ENCODE measurements at places on chromosomes 6 and 20.

DNA sequence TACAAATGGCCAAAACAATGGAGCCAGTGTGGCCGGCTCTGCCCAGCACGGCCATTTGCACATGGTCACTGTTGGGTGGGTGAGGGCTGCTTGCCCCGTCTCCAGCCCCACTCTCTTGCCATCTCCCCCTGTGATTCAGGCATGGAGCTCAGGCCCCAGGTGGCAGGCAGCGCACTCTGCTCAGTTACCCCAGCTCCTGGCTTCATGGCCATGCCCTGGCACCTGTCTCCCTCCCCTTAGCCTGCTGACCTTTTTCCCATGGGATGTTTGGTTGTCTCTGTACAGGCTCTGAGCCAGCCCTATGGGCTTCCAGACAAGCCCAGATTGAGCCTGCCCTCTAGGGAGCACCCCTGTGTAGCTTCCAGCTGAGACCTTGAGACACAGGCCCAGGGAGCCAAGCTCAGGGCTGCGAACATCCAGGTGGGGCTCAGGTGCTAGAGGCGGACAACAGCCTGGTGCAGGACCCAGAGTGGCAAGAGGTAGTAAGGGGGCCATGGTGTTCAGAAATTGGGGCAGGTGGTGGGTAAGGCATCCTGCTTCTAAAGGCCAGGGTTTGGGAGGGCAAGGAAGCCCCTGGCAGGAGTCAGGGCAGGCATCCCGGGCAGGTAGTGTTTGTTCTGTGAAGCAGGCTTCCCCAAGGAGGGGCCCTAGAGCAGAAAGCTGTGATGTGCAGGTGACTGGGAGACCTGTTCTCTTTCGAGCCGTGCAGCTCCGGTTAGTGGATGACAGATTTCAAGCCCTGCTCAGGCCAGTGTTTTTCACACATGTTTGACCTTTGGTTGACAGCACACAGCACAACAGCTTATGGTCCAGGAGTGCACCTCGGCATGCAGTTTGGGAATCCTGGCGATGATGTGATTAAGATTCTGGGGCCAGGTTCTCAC lies 17.7 kb downstream of the SYNJ2 start:
- DNase-seq = no peak

GRCh38 chr6:100370265-100370664 lies 94.5 kb downstream of the SIM1 start:
- DNase-seq = no peak

DNA sequence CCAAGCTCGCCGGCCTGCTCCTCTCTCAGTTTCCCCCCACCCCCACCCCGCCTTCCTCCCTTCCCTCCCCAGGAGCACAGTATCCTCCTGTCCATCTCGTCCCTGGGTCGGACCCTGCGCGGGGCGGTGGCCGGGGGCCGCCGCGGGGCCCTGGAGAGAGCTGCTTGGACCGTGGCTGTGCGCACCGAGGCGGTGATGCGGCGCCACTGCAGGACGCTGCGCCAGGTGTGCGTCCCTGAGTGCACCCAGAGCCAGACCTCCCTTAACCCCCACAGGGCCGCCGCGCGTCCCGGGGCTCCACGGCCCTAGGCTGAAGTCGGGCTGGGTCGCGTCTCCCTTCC lies 2.2 kb downstream of the C20orf204 start:
- no peak for DNase-seq

DNA sequence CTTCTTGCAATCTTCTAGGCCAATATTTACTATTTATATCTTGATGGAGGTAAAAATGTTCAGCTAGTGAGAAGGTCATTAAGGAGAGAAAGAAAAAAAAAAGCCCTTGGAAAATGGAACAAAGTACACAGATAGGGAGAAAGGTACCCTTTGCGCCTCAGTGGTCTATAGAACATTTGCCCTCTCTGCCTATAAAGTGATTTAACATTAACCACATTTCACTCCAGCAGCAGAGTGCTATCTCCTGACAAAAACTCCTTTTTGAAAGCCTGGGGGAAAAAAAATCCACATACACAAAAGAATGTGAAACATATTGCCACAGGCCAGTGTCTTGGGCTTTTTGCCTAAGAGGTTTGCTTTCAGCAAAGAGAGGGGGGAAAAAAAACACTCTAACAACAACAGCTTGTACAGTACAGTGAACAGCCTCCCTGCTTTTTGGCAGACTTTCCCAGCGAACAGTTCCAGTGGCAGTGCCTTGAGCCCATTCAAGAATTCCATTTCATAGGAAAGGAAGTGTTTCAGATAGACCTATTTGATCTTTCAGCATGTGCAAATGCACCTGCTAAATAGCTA lies 695 bp downstream of the ARHGAP18 start:
- peak; percentile 56 for DNase-seq

- no peak for DNase-seq
These were observed 190.9 kb downstream of the CENPW start for GRCh38 chr6:126530775-126531174.

DNA sequence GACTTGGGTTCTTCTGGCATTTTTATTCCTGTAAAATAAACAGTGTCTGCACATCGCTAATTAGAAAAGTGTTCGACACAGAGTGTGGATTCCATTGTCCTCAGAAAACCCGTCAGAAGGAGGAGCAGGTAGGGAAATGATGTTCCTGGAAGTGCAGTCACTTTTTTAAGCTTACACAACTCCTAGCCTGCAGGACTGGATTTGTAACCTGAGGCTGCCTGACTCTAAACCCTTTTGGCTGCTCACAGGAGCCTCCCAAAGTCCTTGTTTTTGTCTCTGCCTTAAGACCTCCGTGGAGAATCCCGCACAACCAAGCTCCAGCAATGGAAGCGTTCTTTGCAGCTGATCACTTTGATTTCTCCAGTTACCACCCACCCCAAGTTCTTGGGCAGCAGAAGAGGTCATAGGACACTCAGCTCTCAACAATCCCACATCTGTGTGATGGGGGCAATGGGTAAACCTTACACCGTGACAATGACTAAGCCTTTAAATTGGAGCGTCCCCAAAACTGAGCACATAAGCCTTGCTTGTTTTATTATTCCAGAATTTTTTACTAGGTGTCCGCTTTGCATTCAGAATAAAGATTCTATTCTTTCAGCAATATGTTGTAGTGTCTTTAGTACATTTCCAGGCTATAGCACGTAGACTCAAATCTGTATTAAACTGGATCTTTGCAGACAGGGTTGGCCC lies 227.9 kb downstream of the TBXT start:
- no peak for DNase-seq

DNA sequence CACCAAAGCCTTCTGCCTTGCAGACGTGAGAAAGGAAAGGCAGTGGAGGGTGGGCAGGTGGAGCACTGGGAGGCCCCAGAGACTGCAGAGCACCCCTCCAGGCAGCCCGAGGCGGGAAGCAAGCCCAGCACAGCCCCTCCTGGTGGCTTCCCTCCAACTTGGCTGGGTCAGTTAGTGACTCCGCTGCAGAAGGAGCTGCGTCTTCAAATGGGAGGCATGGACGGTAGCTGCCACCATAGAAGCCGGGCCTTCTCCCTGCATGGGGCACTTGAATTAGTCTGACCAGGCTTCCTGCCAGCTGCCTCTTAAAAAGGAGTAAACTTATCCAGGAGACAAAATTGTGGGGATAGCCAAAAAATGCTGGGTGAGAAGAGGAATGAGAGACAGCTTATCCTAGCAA lies 88.0 kb upstream of the RPS6KA2 start:
- no peak for DNase-seq

DNA sequence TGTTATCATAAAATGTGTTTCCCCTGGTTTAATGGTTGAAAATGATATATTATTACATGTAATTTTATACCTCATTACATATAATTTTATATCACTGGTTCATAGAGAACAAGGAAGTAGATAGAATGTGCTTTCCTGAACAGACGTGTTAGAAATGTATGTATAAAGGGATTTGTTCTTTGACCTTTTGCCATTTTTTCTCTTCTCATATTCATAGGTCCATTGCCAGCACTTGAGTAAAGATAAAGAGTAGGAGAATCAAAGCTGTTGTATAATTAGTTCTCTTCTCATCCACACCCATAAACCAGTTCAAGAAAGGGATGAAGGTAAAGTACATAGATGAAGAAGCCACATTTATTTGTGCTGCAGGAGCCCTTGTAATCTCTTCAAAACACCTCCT lies 46.7 kb downstream of the RNF217 start:
- DNase-seq = no peak

GRCh38 chr20:14824996-14825395 lies 487.6 kb upstream of the FLRT3 start:
- DNase-seq = no peak

- no peak for DNase-seq
These were observed 260.6 kb upstream of the BMP2 start for GRCh38 chr20:6506906-6507305.

GRCh38 chr20:63328026-63328700 lies 33.0 kb downstream of the CHRNA4 start:
- no peak for DNase-seq

GRCh38 chr6:82040405-82041221 lies 206.9 kb downstream of the IBTK start:
- peak; percentile 18 for DNase-seq

DNA sequence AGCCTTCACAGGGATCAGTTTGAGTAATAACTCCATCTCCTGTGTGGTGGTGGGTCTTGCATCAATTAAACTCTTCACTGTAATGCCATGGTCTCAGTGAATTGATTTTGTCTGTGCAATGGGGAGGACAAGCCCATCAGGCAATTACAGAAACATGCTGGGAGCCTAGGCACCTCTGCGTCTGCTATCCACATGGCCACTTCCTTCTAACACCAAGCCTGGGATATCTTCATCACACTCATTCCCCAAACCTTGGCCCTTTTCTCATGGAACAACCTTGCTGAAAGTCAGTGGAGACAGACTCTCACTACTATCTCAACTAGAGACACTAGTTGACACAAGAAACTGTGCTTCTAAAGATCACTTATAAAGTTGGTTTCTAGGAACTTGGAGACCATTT lies 210.1 kb upstream of the SHLD1 start:
- no peak for DNase-seq

GRCh38 chr6:16519265-16520242 lies 241.7 kb downstream of the ATXN1 start:
- no peak for DNase-seq

- no peak for DNase-seq
These were observed 105.6 kb downstream of the ZDHHC14 start for GRCh38 chr6:157486572-157486971.

DNA sequence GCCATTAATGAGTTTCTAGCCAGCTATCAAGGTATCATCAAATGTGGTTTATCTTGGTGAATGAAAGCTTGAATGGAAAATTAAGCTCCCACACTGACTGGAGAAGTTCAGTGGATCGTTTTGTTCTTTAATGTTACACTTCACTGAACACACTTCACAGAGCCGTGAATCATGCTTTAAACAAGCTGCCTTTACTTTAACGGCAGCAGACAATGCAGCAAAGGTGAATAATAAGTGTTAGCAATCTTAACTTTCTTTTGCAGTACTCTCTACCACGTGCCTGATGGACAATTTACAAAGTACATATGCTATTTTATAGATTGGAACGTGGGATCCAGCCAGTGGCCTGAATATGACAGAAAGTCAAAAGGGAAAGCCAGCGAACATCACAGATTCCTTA lies 424.5 kb downstream of the GRIK2 start:
- DNase-seq = no peak

GRCh38 chr6:42441697-42442081 lies 10.0 kb downstream of the TRERF1 start:
- no peak for DNase-seq

- DNase-seq = no peak
These were observed 33.5 kb upstream of the TFB1M start for GRCh38 chr6:155347800-155348199.

- no peak for DNase-seq
These were observed 18.4 kb upstream of the AKAP7 start for GRCh38 chr6:131116755-131117360.

- DNase-seq = no peak
These were observed 10.7 kb downstream of the SDC4 start for GRCh38 chr20:45337367-45338120.

- DNase-seq = no peak
These were observed 96.1 kb upstream of the CD83 start for GRCh38 chr6:14021449-14021848.

DNA sequence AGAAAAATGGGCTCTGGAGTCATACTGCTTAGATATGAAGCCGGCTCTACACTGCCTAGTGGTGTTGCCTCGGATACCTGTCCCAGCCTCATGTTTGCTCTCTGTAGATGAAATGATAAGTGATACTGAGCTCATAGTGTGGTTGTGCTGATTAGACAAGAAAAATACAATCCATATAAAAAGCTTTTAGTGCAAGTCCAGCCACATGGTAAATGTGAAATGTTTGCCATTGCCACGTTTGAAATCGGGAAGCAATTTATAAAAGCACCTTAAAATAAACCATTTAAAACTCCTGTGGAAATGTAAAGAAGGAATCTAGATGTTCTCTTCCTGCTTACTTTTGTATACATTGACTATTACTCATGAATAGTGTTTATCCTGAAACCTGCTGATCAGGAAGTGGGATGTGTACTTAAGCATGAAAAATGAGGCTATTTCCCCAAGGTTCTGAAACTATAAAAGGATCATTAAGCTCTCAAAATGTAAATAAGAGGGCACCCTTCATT lies 13.1 kb upstream of the PBOV1 start:
- no peak for DNase-seq

GRCh38 chr6:108869876-108870275 lies 21.7 kb downstream of the ARMC2 start:
- no peak for DNase-seq

DNA sequence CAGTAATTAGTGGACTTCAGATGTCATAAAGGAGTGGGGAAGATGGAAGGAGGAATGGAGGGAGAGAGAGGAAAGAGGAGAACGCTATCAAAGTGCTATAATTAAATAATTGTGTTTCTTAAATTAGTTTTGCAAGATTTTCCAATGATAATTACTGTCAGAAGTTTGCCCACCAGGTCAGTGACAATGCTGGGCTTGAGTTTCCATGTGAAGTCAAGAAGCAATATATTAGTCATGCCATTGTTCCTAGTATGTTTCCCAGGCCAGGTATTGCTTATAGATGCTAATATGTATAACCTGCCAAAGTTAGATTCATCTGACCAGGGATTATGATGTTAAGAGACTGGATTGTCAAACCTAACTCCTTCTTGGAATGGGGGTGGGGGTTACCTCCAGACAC lies 131.9 kb downstream of the GJA10 start:
- no peak for DNase-seq

GRCh38 chr6:10791673-10792072 lies 44.1 kb downstream of the TMEM14B start:
- DNase-seq = no peak

- DNase-seq = peak; percentile 21
These were observed 748 bp downstream of the UBE2J1 start for GRCh38 chr6:89351671-89352277.

GRCh38 chr20:58888521-58889333 lies 36.2 kb downstream of the GNAS start:
- DNase-seq = peak; percentile 47

GRCh38 chr6:105270511-105270910 lies 90.7 kb upstream of the POPDC3 start:
- DNase-seq = no peak

GRCh38 chr6:31680226-31681134 lies at the start of gene LY6G5C:
Gene LY6G5C (minus strand): TSS chr6:31681067. CDS start chr6:31680373, 694 bp downstream.
- peak; percentile 82 for DNase-seq

- peak; percentile 32 for DNase-seq
These were observed at the start of gene SRXN1 for GRCh38 chr20:653110-653589. Gene SRXN1 (minus strand): TSS chr20:653200. CDS start chr20:653185, 15 bp downstream.

Data from skin of body (tissue), 3 donors.